Stimulated activated CD8-positive, alpha-beta memory T cell treated with anti-CD3 and anti-CD28 coated beads, Interleukin-2, amount 100 ng/mL, for 1 hour (primary cell): ENCODE measurements at places on chromosomes 4 and X.

DNA sequence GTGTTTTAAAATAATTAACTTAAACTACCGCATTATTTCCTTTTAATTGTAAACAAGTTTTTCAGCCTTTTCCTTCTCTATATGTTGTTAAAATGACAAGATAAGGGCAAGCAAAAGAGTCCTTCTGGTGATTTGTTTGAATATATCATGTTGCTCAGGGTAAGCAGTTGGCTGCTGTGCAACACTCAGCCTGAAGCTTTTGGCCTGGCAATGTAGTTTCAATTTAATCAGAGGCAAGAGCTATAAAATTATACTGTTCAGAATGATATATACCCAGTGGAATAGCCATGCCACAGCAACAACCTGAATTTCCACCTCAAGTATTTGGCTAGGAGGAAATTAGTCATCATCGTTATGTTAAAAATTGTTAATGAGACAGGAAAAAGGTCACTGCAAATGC, 53.4 kb downstream of the GRXCR1 start:
- DNase-seq: no peak

GRCh38 chr4:171667906-171668305, 145.3 kb upstream of the GALNTL6 start:
- DNase-seq: no peak

- no peak for DNase-seq
Observed at GRCh38 chrX:150642423-150642822, 50.8 kb upstream of the MTMR1 start.

DNA sequence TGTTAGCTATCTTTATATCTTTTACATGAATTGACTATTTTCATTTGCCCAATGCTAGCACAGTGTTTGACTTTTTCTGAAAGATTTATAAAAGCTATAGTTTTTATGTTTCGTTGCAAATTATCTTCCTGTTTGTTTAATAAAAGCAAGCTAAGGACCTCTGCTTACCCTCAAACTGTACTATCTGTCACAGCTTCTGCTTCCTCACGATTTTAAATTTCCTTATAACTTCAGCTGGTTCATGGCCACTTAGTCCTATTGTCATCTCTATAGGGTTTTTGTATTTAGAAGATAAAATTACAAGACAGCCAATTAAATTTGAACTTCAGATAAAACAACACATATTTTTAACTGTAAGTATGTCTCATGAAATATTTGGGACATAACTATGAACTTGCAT, 494.0 kb downstream of the PDGFC start:
- no peak for DNase-seq

DNA sequence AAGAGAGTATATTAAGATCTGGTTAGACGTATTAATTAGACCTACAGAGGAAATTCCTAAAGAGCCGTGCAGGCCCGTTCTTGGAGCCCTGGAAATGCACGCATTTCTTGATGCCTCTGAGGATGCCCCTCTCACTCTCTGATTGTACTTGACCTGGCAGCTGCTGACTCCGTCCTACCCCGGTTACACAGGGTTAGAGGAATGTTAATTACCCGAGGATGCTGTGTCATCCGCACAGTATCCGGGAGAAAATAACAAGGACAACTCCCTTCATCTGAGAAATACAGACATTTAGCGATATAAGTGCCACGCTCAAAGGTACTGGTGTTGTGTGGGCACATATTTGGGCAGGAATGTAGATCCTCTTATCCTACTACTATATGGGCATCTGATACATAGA, 404.6 kb upstream of the FAT1 start:
- no peak for DNase-seq

DNA sequence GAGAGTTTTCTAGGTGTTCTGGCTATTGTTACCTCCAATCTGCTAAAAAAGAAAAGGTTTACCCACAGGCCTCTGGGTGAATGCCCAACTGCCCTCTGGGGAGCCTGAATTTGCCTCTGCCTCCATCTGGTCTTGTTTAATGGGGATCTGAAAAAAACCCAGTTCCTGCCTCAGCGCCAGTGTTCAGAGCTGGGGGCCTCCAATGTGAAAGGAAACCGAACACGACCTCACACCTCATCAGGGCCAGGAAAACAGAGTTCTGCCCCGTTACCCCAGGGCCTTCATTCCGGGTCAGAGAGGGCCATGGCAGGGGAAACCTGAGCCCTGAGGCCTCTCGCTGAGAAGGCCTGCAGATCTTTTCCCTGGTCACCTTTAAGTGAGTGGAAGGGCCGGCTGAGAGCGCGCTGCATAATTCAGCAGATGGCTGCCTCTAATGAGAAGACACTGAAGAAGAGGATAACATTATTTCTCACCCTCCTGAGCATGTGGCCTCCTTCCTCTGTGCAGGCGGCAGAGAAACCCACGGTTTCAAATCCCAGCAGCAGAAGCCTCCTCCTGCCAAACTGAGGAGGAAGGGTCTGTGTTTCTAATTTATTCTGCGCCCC, 6.8 kb downstream of the SEPTIN6 start:
- no peak for DNase-seq

DNA sequence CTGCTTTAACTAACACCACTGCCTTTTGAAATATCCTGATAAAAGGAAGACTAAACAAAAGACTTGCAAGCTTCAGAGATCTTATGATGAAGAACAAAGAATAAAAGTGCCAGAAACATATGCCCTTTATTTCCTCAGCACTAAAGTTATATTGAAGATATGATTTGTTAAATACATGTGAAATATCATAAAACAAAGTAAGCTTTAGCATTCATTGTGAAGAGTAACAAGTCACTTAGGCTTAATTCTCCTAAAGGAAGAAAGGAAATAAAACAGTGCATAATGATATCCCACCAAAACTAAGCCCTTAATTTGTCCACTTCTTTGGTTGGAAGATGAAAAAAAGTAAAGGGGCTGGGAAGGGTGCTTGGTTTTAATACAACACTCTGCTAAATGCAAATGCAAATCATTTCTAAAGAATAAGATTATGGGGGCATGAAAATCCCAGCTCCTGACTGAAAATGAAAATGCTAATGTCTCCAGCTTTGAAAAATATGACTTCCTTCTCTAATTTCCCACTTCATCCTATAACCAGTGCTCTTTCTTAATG, 227.2 kb downstream of the FAT4 start:
- DNase-seq: no peak

GRCh38 chr4:94714365-94715160, 43.2 kb upstream of the BMPR1B start:
- no peak for DNase-seq

DNA sequence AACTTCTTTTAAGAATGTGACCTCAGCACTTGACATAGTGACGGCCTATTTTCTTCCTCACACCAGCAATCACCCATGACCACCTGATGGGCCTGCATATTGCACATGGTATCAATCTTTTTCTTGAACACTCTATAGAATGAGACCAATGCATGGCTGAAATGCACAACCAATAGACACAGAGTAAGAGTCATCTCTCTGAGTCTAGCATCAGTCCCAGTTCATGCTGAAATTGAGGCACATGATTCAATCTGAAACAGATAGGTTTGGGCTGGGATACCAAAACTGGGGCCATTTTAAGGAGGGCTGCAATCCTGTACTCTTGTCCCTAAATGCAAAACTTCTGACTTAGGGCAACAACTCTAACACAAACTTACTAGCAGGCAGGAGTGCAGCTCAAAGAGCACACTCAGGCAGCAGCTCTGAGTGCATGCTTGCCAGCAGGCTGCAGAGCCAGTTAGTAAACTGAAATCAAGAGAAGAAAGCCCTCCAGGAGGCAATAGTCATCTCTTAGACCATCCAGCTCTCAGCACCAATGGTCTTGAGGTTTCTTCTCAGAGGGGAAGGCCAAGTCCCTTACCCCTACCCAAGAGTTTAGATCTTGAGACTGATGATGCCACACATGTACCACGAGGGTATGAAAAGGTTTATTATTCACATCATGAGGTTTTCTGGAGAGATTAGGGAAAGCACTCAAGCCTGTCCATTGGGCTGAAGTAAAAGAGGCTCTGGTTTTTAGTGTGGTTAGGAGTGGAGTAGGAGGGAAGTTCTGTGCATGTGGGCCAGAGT, 24.7 kb upstream of the GPR101 start:
- no peak for DNase-seq

GRCh38 chr4:115969756-115970155, 856.3 kb upstream of the NDST4 start:
- DNase-seq: no peak

GRCh38 chr4:127400276-127400675, 232.5 kb upstream of the INTU start:
- DNase-seq: no peak

- no peak for DNase-seq
Observed at GRCh38 chr4:29046781-29047180, 1673.4 kb upstream of the PCDH7 start.

GRCh38 chr4:111031001-111031579, 408.2 kb upstream of the PITX2 start:
- no peak for DNase-seq

- no peak for DNase-seq
Observed at GRCh38 chr4:154916068-154916467, 135.0 kb downstream of the RBM46 start.

- DNase-seq: no peak
Observed at GRCh38 chrX:72470532-72471223, 102.0 kb downstream of the HDAC8 start.

DNA sequence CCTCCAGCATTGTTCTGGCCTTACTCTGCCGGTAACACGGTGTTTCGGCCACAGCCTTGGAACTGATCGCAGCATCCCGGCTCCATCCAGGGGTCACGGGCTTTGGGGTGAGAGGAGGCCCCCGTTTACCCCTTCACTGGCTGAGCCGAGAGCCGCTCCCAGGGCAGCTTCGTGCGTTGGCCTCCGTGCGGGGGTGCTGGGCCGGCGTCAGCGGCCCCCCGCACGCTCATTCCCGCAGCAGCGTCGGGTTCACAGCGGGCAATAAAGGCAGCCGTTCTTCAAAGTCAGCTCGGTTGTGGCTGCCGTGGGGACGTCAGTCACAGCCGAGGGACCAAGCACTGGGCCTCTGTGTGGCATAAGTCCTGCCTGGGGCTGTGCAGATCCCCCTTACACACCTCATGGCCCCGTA, 25.3 kb upstream of the PLCXD1 start:
- no peak for DNase-seq

- no peak for DNase-seq
Observed at GRCh38 chr4:126372634-126373033, 1057.9 kb downstream of the FAT4 start.

- DNase-seq: no peak
Observed at GRCh38 chr4:177308847-177309521, 690 bp upstream of the NEIL3 start.

DNA sequence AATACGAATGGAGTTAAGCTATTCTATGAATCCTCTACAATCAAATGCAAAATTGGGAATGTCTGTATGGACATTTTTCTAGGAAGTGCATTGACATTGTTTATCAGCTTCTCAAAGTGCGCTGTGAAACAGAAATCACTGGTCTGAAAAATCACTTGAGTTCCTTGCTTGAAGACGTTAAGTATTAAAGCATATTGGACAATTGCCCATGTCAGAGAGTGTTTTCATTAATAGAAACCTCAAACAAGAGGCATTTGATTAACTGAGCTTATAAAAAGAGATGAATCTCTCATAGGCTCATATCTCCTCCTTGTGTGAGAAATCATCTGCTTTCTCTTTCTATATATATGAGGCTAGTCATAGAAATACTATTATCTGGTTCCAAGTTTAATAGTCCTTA, 692.1 kb upstream of the POU3F4 start:
- no peak for DNase-seq

- no peak for DNase-seq
Observed at GRCh38 chr4:127049526-127049925, 583.2 kb upstream of the INTU start.

DNA sequence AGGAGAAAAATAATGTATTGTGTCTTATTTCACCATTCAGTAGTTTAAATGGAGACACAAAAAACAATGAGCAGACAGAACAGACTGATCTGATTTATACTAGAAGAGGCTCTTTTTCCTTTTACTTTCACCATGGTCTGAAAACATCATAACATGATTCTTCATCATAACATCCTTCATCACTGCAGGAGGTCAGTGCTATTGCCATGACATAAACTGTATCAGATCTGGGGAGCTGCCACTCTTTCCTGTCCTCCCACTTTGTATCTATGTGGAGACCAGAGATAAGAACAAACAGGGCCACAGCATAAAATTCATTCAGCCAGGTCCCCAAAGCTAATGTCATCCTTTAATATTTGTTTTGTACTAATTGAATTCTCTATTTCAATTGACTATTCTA, 25.2 kb downstream of the SOD3 start:
- DNase-seq: no peak

DNA sequence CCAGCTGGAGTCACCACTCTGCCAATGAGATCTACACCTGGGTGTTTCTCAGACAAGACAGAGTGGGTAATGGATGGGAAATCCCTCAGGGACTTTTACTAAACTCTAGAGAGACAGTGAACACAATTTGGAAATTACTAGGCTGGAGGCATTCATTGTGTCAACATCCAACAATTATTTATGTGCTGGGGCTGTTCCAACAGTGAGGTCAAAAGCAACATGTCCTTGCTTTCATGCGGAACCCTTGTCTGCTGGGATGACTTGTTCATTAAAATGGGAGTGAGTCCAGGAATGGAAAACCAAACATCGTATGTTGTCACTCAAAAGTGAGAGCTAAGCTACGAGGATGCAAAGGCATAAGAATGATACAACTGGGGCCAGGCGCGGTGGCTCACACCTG, 54.0 kb downstream of the DRD5 start:
- DNase-seq: no peak

DNA sequence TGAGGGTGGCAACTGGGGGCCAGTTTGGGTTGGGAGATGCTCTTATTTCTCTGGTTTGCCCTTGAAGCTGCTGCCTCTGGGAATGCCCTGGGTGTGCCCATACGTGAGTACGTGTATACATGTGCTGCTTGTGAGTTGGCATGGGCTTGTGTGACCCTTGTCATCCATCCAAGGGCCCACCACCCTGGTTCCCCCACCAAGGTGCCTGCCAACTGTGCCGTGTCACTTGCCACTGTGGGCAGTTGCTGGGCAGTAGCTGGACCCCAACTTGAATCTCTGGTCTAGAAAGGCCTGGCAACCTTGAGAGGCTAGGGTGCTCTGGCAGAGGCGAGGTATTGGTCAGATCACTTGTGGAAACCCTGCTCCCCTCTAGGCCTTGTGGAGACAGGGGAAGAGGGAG, 2.4 kb upstream of the HMGB3 start:
- DNase-seq: no peak

DNA sequence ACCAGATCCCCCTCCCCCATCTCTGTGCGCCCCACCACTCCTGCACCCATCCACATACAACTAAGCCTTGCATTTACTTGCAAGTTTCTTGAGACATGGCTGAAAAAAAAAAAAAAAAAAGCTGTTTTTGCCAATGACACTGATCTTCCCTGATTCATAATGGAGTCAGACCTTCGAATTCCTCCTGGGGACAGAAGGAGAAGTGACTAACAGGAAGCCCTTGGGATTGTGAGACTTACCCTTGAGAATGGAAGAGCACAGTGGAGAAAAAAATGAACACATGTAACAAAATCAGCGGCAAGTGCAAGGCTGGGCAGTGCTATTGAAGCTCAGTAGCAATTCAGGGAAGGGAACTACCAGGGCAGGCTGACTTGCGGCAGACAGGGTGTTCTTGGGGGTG, 288.4 kb downstream of the BCOR start:
- no peak for DNase-seq

GRCh38 chr4:74218201-74218600, 60.3 kb downstream of the MTHFD2L start:
- no peak for DNase-seq

- no peak for DNase-seq
Observed at GRCh38 chr4:168632301-168632725, 135.5 kb downstream of the PALLD start.

- DNase-seq: no peak
Observed at GRCh38 chr4:667545-667925, 6.5 kb downstream of the ATP5ME start.
